ENCODE measurements at places on chromosomes 1 and 21. TPM values are rescaled to one million over a fixed set of nuclear protein-coding genes. Genes with fewer than 3 reads are reported as not detected.

Gene ZNF593OS
- not detected for total RNA-seq

Gene FAM110D
- total RNA-seq = 0.09 TPM

Gene BRINP3
- total RNA-seq = not detected

Gene ASAP3
- 0.63 TPM for total RNA-seq

Gene LORICRIN
- total RNA-seq = not detected

Gene ADAM30
- not detected for total RNA-seq

Gene LDLRAD1
- total RNA-seq = not detected

Gene ACBD3
- total RNA-seq = 23.9 TPM

Gene DLGAP3
- 0.54 TPM for total RNA-seq

Gene BCAS2
- total RNA-seq = 63.5 TPM

Gene PRDM2
- 45.9 TPM for total RNA-seq

Gene HCN3
- total RNA-seq = 3.2 TPM

Gene KCNT2
- not detected for total RNA-seq

Gene RIMS3
- total RNA-seq = 2.0 TPM

Gene HSF2BP
- total RNA-seq = 1.3 TPM

Gene CACYBP
- 389 TPM for total RNA-seq

Gene PPP1R15B
- 74.0 TPM for total RNA-seq

Gene GJA5
- not detected for total RNA-seq

Gene NTMT2
- total RNA-seq = not detected

Gene LCE6A
- not detected for total RNA-seq

Gene RHEX
- total RNA-seq = not detected

Gene CCDC27
- total RNA-seq = not detected

Gene KCNH1
- total RNA-seq = not detected

Gene PPM1J
- 1.4 TPM for total RNA-seq

Gene NBPF12
- total RNA-seq = 13.0 TPM
